ENCODE measurements at places on chromosomes 6 and 20.

DNA sequence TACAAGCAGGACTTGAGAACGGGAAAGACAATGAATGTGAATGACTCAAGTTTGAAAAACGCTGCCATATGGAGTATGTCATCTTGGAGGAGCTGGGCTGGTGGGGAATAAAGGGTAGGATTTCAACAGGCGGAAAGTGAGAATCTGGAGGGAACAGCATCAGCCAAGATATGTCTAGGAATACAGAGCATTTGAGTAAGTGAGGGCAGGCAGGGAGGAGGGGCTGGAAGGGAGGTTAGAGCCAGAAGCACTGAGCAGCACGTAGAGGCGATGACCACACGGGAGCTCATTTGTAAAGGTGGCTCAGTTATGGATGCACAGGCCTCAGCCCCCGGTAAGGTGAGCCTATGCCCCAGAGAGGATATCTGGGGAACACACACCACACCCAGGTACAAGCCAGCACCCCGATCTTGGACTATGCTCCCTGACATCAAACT, 115.1 kb downstream of the ZMYND8 start:
- DNase-seq: no peak

- DNase-seq: no peak
Observed at GRCh38 chr6:128158496-128158895, 257.6 kb upstream of the THEMIS start.

DNA sequence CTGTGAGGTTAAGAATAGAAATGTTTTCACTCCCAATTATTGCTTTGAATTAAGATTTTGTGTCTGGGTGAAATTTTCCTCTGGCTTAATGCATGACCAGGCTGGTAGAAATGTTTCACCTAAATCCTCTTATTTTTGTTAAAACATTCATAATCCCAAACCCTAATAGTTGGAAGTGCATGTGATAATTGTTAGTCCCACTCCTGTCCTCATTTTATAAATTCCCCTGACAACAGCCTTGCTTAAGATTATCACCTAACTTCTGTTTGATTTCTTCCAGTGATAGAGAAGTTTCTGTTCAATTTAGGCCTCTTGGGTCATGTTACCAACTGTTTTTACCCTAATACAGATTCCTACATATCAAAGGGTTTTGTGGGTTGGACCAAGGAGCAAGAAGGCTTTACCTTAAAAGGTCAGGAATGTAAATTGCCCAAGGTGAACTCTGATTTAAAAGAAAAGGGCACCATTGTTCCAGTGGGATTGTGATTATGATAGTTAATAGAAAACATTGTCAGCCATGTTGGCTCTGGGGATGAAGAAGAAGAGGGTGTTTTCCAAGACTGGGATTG, 158.7 kb upstream of the CENPW start:
- no peak for DNase-seq

DNA sequence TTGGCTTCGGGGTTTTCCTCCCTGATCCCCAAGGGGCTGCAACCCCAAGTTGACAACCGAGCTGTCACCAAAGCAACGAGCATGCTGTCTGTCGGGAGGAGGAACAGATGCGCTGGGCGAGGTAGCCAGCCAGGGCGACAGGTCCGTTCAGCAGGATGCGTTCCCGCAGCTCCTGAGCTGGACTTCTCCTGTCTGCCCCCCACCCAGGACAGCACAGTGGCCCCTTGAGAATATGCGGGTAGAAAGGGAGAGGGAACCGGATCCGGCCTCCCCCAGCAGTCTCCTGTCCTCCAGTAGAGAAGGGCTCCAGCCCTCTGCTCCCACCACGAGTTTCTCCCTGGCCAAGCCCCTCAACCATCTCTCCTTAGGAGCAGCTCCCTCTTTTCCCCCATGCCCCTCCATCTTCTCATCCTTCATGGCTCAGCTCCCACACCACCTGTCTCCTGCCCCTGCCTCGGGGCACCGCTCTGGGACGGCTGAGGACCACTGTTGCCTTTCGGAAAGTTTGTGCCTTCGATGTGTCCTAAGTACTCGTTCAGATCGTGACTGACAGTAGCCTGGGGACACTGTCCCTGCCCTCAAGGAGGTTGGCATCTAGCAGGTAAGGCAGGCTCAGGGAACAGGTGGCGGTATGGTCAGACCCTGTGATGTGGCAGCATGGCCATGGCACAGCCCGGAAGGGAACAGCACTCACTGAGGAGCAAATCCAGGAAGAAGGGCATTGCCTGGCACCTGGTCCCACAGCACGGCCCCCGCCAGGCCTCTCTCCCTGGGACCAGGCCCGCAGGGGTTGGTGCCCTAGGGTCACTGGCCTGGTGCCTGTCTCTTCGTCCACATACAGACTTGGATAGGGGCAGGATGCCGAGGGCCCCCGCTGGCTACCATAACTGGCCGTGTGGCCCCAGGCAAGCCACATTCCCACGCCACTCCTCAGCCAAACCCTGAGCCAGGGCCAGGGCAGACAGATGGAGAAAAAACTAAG, 96.3 kb downstream of the ASXL1 start:
- no peak for DNase-seq

- DNase-seq: no peak
Observed at GRCh38 chr20:31704225-31705119, 18.2 kb downstream of the BCL2L1 start.

DNA sequence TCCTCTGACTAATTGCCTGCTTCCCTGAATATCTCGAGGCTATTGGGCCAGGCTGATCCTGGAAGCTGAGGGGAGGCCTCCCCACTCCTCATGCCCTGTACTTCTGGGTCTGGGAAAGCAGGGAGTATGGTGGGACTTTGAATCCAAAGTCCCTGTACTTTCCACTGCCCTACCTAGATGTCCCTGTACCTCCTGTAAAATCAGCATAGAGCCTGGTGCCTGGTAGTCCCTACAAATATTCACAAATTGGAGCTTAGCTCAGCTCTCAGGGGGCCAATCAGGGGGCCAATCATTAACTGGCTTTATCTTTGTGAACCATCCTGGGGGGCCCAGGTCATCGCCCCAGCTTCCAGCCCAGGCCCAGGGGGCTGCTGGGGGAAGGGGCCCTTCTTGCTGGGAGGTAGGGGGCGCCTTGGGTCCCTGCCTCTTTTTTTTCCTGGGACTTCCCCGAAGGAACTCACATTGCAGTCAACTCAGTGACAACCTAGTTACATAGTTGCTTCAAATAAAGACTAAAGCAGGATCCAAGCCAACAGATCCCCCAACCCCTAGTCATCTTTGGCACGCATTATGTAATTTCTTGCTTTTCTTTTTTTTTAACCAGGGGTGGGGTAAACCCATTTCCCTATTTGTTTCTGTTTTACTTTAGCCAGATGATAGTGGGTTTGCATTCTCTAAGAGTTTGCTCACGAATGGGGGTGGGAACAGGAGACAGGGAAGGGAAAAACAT, 6.9 kb upstream of the VEGFA start:
- no peak for DNase-seq

DNA sequence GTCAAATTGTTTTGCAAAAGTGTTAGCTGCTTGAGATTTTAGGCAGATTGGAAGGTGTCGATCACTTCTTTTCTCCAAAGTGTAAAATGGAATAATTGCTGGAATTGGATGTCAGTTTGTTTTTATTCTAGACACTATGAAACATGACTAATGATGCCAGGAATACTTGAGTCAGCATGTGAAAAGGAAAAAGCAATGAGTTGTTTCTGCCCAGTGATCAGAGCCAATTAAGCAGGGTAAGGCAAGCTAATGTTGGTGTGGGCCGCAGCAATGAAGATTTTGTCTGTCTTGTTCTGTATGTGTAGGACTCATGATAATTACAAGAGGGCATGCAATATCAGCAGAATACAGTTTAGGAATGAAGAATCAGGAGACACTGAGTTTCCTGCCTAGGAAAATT, 110.3 kb downstream of the CARMIL1 start:
- DNase-seq: no peak

GRCh38 chr6:157962601-157963302, 18.9 kb upstream of the SYNJ2 start:
- DNase-seq: no peak

GRCh38 chr6:82646231-82646615, 282.6 kb downstream of the TPBG start:
- no peak for DNase-seq

- DNase-seq: no peak
Observed at GRCh38 chr6:155970876-155971708, 515.5 kb upstream of the NOX3 start.

DNA sequence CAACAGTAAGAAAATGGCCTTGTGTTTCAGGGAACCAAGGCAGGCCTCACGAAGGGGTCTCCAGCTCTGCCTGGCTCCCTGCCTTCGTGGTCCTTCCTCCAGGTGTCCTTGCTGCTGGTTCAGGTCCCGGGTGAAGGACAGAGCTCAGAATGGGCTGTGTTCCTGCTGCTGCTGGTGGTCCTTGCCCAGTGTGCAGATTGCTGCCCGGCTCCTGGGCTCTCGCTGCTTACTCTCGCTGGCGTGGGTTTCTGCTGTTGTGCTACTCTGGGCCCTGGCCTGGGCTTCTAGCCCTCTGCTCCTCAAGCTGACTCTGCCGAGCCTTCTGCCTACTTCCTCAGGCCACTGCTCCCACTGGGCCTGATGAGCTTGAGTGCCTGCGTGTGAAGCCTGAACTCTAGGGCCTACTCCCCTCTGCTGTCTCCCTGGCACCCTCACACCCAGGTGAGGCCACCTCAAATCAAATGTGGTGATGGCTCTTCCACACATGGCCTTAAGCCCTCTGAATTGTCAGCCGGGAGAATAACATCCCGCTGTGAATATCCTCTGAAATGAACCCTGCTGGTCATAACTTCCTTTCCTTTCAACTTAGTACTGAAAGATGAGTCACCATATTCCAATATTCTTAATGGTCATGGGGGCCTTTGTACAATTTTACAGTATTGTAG, 171.6 kb downstream of the FOXC1 start:
- no peak for DNase-seq

DNA sequence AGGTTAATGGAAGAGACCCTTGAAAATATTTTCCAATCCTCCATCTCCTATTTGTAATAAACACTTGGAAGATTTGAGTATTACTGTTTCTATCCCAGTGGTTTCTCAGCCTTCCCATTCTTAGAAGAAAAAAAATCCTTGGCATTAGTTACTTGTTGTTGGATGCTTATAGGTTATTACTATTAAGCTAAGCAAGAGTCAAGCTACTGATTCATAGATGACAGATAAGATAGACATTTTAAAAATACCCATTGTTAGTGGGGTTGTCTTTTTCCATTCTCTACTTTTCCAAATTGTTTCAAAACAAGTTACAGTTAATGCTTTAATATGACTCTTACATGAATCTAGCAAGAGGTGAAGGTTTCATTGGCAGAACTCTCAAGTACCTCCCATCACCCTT, 158.5 kb downstream of the HIVEP2 start:
- DNase-seq: no peak

DNA sequence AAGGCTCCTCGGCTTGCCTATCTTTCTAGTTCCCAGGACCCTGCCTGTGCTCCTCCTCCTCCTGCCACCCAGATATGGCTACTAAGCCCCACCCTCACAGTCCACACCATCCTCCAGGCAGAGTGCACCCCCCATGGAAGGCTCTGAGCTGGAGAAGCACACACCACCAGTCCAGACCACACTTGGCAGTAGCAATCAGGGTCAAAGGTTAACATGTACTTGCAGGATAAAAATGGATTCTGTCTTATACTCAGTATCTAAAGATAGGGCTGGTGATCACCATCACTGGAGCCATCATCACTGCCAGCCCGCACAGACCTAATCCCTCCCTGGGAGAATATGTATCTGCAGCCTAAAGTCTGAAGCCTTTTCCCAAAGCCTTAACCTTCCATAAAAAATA, 83.4 kb downstream of the PRKN start:
- DNase-seq: no peak

GRCh38 chr6:8914700-8915099, 479.4 kb upstream of the SLC35B3 start:
- no peak for DNase-seq

GRCh38 chr6:7912736-7913517, 2.3 kb upstream of the TXNDC5 start:
- no peak for DNase-seq

DNA sequence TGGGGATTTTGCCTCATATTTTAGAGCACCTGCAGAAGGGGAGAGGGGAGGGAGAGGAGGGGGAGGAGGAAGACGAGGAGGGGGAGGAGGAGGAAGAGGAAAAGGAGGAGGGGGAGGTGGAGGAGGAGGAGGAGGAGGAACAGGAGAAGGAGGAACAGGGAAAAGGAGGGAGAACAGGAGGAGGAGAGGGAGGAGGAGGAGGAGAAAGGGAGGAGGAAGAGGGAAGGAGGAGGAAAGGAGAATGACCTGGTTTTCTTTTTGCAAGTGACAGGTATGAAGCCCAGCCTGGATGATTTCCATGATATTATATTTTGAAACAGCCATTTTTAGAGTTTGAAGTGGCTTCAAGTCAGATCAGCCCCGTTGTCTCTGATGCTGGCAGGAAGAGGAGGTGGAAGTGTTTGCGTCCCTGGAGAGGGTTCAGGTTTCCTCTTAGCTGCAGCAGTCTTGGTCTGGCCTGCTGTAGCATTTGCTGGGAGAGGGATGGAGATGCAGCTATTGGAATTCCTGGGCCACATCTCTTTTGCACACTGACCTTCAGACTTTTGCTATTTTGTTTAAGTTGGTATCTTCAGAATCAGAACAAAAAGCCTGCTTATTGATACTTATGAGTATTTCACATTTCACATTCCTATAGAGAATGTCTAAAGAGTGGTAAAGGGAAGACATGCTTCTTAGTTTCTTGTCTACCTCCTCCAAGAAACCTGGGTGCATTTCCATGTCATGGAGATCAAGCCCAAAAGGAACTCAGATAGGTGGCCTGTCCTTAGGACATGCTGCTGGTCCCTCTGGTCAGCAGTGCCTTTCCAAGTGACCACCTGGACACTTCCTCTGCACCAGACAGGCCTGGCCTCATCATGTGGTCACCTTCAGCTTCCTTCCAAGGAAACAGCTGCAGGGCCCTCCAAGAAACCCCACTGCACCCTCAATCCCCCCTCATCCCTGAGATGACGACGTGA, 54.3 kb upstream of the IYD start:
- no peak for DNase-seq

- no peak for DNase-seq
Observed at GRCh38 chr6:105459049-105459448, 56.2 kb upstream of the PREP start.

GRCh38 chr20:3592931-3593330, 70.3 kb downstream of the GFRA4 start:
- DNase-seq: no peak

DNA sequence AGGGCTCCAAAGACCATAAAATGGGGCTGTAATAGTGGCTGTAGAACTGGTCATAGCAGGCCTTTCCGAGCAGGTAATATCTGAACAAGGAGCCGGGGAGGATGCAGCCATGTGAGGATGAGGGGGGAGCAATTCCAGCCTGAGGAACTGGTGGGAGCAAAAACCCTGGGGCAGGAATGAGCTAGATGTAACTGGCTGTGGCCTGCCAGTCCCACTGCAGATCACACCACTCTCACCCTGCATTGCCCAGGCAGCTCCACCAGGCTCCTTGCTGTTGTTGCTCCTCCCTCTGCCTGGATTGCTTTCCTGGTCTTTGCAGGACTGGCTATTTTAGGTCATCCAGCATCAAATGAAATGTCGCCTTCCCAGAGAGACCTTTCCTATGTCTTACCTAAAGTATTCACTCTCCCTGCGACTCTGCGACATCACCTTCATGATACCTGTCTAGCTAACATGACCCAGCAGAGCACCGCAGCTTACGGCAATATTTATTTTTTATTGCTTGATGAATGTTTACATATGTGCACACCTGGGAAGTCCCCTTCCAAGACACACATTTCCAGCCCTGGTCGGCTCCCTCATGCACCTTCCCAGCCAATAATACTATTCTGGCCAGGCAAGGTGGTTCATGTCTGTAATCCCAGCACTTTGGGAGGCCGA, 2.4 kb upstream of the ZFP64 start:
- DNase-seq: no peak

Measured in NCI-H2081 (cell line).